ENCODE measurements at places on chromosomes 7 and 10.

- DNase-seq, result no peak
Observed at GRCh38 chr7:111827863-111828504, 265.7 kb upstream of the IMMP2L start.

DNA sequence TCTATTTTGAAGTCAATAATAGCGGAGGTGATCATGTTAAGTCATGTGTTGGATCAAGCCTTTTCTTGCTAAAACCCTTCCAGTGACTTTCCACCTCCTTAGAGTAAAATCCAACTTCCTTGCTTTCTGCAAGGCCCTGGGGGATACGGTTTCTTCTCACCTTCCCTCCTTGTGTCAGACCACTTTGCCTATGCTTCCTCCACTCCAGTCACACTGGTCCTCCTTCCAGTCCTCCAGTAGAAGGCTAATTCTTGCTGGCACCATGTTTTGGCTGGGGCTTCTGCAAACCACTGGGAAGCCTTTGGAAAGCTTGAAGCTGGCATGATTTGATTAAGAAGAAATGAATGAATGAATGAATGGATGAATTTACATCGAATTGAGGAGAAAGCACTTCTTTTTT, 169.5 kb downstream of the PLXDC2 start:
- no peak for DNase-seq

GRCh38 chr10:22156750-22157149, 61.1 kb downstream of the EBLN1 start:
- DNase-seq, result no peak

DNA sequence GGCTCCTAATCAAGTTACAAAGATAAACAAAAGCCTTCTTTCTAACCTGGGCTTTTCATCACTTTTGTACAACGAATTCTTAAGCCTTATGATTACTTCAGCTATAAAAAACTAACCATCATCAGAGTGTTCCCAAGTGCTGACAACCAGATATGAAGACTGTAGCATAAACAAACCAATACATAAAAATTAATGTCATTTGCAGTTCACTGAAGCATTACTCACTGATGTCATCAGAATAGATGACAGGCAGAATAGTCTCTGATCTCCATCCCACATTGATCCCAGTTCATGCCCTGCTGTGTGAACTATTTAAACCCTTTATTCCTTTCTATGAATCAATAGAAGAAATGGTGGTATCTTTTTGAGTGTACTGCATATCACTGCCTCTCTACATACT, 84.4 kb downstream of the DNAJC1 start:
- DNase-seq, result no peak

DNA sequence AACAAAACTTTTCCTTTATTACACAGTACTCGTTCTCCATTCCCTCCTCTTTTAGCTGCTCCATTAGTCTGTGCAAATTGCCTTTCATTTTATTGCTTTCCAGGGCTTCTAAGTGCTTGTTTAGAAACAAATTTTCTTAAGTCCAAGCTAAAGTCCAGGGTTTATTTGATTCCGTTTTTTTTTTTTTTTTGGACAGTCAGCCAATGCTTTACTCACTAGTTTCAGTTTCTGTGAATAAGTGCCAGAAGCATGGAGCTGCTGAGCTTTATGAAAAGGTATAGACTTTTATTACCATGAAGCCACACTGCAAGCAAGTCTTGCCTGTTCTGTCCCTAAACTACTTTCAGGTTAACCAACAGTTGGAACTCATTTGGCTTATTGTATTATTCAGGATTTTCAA, 455.0 kb downstream of the GFRA1 start:
- DNase-seq, result no peak

DNA sequence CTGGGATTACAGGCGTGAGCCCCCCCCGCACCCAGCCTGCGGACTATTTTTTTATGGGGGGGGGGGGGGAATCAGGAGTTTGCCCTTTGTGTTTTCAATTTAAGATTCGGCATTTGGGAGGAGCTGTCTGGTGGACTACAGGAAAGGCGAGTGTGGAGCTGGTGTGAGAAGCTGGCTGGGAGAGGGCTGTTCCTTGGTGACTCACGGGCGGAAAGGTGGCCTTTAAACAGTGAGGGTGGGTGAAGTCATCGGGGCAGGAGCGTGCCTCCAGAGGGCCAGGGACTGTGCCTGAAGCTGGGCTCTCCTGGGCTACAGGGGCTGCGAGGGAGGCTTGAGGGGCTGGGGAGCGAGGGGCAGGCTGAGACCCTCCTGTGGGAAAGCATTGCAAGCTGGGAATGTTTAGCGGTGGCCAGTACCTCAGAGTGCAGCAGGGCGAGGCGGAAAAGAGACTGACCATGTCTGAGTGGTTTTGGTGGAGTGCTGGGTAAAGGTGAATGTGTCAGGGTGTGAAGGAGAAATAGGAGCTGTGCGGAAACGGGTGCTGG, 39.7 kb upstream of the ZNF32 start:
- DNase-seq, result no peak

- no peak for DNase-seq
Observed at GRCh38 chr7:137272249-137272648, 71.3 kb downstream of the PTN start.

- no peak for DNase-seq
Observed at GRCh38 chr7:152173372-152174070, 148.0 kb downstream of the GALNT11 start.

GRCh38 chr10:96833220-96834001, 1.3 kb downstream of the LCOR start:
- DNase-seq, result no peak

DNA sequence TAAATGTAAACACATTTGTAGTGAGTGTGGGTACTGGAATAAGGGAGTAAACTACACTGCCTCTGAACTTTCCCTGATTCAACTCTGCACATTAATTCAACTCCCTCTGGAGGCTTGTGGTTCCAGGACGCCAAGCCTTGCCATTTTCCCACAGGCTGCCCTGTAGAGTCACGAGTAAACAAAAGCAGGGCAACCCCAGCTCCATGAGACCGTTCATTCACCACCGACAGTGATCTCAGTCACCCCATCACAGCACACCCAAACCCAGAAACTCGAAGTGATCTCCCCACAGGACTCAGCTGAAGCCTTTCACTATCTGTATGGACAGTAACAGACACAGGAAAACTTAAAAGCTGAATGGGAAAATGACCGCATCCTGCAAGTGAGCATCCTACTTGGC, 218.8 kb upstream of the FRMD4A start:
- DNase-seq, result no peak

DNA sequence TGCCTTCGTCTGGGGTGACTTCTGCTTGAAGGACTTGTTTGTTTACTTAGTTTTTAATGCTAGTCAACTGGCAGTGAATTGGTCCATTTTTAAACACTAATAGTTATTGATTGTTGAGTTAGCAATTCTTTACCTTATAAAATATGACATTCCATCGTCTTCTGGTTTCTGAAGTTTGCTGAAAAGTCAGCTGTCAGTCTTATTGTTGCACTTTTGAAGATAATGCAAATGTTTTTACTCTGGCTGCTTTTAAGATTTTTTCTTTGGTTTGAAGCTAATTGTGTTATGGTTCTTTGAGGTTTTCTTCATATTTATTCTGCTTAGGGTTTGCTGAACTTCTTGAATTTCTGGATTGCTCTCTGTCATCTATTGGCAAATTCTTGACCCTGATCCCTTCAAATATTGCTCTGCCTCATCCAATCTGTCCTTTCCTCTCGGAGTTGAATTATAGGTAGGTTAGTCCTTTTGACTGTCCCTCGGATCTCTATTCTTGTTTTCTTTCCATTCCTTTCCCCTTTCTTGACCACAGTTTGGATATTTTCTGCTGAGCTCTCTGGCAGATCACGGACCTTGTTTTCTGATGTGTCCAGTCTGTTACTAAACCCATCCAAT, 24.2 kb downstream of the MGMT start:
- DNase-seq, result no peak

DNA sequence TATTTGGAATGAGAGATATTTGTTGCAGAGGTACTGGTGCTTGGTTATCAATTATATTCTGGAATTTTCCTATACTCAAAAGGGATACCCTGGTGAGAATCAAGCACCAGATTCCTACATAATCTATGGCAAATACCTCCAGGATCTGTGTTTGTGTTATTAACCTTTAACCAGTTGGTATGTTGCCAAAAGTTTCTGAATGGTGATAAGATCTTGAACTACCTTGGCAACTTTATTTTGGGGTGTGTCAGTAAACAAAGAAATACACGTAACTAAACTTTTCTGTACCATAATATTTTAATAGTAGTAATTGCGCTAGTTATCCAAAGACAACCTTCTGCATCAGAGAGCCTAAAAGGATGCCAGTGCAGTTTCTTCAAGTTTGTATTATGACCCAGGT, 13.4 kb downstream of the SCIN start:
- no peak for DNase-seq

- DNase-seq, result no peak
Observed at GRCh38 chr7:23628370-23628769, 31.2 kb downstream of the CCDC126 start.

DNA sequence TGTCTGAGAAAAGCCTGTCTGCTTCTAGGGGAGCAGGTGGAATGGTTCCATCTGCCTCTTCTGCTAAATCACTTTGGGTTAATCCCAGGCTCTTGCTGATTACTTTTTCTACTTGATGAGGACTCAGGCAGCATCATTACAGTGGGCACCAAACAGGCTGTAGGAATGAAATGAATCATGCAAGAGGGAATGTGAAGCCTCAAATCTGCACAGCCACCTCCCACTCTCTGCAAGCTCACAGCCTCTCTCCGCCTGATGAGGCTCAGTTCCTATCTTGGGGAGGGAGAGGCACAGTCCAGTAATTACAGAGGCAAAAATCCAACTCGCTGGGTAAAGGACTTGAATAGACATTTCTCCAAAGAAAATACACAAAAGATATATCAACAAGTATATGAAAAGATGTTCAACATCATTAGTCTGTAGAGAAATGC, 34.0 kb downstream of the HSPA12A start:
- no peak for DNase-seq

DNA sequence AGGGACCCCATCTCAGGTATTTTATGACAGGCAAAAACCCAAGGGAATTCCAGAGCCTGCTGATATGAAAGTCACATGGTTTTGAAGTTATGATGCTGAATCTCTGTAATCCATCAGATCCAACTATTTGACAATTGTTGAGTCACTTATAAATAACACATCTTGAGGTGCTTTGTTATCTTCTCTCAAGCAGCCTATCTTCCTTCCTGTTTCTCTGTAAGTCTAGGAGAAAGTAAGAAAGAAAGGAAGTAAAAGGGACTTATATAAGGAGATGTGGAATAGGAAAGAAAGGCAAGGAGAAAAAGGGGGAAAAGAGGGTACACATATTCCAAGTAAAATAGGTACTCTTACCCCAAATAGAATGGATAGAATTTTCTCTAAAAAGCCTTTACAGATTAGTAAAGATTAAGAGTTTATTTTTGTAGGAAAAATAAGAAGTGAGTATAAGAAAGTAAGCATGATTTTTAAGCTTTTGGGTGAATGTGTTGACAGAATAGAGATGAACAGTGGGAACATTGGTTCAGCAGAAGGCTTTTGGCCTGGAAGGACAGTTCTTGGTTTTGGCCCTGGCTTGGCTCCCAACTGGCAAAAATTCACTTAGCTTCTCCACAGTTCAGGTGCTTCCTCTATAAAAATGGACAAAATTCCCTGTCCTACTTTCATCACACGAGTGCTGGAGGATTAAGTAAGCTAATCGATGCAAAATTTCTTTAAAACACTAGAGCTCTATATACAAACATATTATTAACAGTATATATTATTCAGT, 39.6 kb upstream of the ANK3 start:
- DNase-seq, result no peak

GRCh38 chr10:58723186-58723585, 210.5 kb downstream of the BICC1 start:
- DNase-seq, result no peak

DNA sequence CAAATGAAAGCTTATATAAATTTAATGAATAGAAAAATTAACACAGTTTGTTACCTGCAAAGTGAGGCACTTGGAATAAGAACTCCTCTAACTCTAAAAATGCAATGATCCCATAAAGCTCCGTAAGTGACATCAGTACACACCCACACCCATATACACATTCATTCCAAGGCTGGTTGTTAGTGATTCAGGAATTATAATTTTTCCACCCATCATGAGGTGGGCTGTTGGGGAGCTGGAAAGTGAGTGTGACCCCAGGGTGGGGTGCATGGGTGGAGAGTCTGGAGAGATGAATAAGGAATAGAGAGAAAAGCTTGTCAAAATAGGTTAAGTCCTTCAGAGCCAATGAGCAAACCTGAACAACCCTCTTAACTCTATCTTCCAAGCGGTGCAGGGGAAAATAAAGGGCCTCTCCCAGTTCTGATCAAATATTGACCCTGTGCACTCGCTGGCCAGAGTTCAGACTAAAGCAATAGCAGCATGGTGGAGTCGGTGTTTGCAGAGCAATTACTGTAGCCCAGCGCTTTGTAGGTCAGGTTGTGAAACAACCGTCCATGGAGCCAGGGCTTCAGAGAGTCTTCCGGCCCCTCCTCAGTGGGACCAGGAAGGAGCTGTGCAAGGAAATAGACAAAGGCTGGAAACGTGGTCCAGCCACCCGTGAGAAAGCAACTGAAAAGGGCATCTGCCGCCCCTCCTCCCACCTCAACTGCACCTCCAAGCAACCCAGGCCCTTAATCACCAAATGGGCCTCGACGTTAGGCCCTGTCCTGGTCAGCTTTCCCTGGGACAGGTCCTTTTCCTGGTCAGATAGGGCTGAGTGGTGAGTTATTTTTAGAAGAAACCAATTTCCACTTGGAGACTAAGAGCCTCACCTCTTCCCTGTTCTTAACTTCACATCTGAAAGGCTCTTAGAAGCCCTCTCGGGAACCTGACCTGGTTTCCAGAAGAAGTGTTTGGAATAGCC, 61.2 kb downstream of the SH3PXD2A start:
- no peak for DNase-seq

DNA sequence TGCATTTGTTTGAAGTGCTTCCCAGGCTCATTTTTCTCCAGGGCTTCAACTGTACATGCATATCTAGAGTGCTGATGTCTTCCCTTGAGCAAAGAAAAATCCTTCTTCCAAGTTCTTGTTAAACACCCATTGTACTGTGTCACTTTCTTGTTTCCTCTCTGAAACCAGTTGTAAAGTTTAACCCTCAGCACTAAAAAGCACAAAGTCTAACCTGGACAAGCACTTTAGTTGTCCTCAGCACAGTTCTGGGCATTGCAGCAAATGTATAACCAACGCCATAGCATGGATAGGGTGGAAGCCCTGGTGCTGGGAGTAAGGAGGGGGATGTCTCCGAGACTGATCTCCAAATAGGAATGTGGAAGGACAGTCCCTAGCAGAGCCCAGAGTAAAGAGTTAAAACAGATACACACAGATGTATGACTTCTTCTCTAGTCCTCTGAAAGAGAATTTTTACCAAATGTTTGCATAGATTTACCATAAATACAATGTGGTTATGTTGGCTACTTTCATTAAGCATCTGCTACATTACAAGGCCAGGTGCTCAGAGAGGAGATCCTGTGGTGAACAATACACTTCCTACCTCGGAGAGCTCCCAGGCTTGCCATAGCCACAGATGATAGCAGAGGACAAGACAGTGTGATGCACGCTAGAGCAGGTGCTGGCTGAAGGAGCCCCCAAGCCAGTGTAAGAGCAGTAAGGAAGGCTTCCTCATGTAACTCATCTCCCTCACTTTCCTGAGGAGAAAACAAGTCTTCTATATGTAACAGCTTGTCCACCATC, 57.0 kb downstream of the DNAJC12 start:
- DNase-seq, result no peak
